ENCODE measurements at places on chromosomes 16 and 17. TPM values are rescaled to one million over a fixed set of nuclear protein-coding genes. Genes with fewer than 3 reads are reported as not detected.

Gene SLC6A2
- total RNA-seq: not detected

Gene KRT33A
- total RNA-seq: 0.92 TPM

Gene SLC5A2
- total RNA-seq: 0.12 TPM

Gene KRT20
- 0.20 TPM for total RNA-seq

Gene CETP
- total RNA-seq: not detected

Gene TBC1D3
- total RNA-seq: not detected

Data from esophagus mucosa (tissue), 1 donor.